Eye (tissue), 1 donor: ENCODE measurements at places on chromosomes 7 and 10.

DNA sequence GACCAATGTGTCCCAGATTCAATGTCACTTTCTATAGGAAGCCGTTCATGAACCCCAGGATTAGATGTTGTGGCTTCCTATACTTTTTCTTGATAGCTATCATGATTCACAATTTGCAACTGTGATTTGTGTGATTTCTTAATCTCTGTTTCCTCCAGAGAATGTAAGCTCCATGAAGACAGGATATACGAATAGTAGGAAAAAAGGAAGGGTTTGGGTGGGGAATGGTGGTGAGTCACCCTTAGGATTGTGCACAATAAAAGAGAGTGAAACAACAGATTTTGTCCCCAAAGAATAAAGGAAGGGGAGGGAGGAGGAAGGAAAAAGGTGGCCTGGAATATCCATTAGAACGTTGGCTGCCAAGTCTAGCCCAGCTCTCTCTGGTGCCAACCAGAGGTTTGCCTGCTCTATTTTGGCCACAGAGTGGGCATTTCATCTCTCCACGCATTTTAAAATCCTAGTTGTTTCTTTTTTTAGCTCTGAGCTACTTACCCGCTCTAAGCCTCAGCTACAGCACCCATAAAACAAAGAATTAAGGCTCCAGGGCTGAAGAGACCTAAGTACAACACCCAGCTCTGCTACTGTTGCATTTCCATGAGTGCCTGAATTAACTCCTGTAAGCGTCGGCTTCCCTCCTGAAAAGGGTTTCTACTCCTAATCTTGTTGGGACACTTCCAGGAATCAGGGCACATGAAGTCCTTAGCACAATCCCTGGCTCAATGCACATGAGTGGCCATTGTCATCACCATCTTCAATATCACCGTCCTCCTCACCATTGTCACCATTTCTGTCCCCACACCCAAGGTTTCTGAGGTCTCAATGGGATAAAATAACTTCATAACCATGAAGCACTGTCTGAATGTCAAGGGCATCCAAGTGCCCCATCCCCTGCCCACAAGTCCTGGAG is 3.5 kb downstream of the HK1 start:
- DNase-seq, result no peak

GRCh38 chr7:17150018-17150417 is 148.4 kb upstream of the AHR start:
- DNase-seq, result no peak

- no peak for DNase-seq
Observed at GRCh38 chr10:17003651-17004286, 125.8 kb downstream of the CUBN start.

- DNase-seq, result no peak
Observed at GRCh38 chr10:1653321-1653720, 84.0 kb downstream of the ADARB2 start.
